ENCODE measurements at places on chromosomes 2 and 18.

DNA sequence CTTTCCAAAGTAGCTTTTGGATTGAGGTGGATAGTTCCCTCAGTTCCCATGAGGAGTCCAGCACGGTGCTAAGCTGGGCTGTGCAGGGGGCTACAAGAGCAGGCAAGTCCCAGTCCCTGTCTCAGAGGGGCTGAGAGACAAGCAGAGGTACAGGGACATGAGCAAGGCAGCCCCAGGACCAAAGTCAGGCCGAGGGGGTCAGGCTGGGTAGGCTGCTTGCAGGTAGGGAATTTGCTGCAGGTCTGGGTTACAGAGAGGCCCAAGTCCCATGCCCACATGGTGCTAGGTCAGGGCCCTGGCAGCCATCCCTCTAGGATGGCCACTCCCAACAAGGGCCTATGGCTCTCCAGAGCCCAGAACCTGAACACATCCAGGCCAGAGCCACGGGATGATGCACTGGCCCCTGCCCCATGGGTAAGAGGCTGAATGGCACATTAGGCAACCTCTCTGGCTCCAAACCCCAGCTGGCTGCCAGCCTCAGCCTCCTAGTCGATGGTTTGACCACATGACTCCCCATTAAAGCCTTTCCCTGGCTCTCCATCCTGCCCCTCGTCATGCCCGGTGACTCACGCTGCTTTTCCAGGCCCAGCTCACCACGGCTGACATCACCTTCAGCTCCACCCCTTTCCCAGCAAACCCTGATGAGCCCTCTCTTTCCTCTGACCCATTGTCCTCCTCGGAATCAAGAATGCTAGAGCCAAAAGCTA lies 83.7 kb downstream of the SDC1 start:
- H3K4me3 ChIP-seq, result no peak overlapping the region
- H3K27me3 ChIP-seq, result peaks cover 4% of the 10 kb centered on the region
- H3K4me1 ChIP-seq, result peaks cover 16% of the 10 kb centered on the region
- H3K27ac ChIP-seq, result no peak overlapping the region
- DNase-seq, result peak; percentile 47

DNA sequence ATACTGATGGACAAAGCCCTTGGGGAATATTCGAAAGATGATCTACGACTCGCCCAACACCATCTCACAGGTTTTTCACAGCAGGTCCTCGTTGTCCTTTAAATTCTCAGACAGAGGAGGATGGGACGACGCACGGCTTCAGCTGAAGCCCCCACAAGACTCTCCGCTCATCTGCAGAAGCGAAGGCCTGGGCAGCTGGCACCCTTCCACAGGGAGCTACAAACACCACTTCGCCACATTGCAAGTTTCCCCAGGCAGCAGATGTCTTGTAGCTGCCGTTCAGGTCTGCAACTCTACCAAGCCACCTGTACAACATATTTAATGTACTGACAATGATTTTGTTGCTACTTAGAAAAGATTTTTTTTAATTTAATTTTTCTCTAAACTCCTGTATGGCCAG lies 642.9 kb downstream of the ZEB2 start:
- no peaks in the 10 kb centered on the region for H3K36me3 ChIP-seq
- H3K4me1 ChIP-seq, result no peaks in the 10 kb centered on the region
- no peak overlapping the region for H3K4me3 ChIP-seq
- DNase-seq, result no peak
- no peak overlapping the region for H3K27ac ChIP-seq

DNA sequence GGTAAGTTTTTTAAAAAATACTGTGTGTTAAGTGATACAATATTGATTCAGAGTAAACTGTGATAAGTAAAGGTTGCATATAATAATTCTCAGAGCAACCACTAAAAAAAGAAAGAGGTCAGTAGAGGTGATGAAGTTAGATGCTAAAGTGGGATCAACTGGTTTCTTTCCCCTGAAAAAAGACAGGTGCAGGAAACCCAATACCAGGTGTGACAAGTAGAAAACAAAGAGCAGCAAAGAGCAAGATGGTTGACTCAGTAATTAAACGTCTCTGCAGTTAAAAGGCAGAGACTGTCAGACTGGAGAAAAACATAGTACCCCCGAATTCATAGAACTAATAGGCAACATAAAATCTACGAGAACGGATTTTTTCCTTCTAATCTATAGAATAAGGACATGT lies 128.3 kb downstream of the ATP9B start:
- H3K4me1 ChIP-seq, result no peaks in the 10 kb centered on the region
- H3K36me3 ChIP-seq, result 0 out of 3 replicates have a peak, but pooled peaks cover 3% of the 10 kb centered on the region
- no peak overlapping the region for H3K27ac ChIP-seq
- no peak overlapping the region for H3K4me3 ChIP-seq

GRCh38 chr2:175168564-175168945 lies 552 bp upstream of the ATF2 start:
- H3K4me1 ChIP-seq, result peaks cover 12% of the 10 kb centered on the region
- H3K27me3 ChIP-seq, result no peaks in the 10 kb centered on the region
- peak overlapping the region; percentile 69 for H3K4me3 ChIP-seq
- DNase-seq, result no peak
- peaks cover 10% of the 10 kb centered on the region for H3K36me3 ChIP-seq
- peak overlapping the region; percentile 82 for H3K27ac ChIP-seq

DNA sequence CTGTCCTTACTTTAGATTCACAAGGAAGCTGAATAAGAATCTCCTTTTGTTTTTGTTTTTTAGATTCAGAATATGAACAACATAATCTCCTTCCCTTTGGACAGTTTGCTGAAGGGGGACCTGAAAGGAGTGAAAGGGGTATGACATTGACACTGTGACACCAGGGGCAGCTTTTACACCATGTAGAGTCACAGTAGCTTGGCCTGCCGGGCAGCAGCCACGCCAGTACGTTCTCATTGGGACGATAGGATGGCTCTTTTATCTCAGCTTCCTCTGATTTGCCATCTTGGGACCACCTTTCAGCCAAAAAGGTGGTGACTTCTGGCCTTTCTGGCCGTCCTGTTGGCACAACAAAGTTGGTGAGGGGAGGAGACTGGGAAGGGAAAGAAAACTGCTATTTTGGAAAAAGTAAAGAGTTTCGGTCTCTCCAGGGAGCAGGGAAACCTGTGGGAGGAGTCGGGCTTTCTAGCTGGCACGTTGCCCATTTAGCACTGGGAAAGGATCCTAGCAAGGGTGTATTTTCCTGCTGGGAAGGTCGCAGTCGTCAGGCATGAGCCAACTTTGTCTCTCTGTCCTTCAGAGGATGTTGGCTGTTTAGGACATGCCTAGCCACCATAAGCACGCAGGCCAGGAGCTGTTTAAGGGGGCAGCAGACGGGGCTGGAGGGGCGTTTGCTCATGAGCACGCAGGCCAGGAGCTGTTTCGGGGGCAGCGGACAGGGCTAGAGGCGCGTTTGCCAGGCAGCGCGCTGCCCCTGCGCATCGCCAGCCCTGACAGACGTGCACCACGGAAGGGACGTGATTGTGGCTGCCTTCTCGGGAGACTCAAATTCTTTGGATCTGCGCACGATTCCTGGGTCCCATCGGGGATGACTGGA lies 104.6 kb downstream of the ITGB1BP1 start:
- H3K27ac ChIP-seq, result no peak overlapping the region
- no peak overlapping the region for H3K4me3 ChIP-seq
- peaks cover 41% of the 10 kb centered on the region for H3K27me3 ChIP-seq
- DNase-seq, result no peak
- no peaks in the 10 kb centered on the region for H3K36me3 ChIP-seq

DNA sequence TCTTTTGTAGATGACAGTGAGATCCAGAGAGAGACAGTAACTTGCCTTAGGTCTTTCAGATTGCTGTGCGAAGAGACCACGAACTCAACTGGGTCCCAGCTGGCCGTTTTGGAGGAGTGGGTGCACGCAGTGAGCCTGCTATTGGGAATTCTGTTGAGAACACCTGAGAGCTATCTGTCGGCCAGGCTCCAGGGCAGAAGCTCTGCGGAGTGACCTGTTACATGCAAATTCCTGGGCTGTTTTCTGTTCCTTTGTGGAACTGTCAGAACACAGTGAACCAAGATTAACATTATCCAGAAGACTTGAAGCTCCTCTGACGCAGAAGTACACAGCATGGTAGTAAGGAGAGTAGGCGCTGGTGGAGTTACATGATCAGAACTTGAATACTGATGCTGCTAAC lies 99.5 kb upstream of the LMAN1 start:
- no peak overlapping the region for H3K27ac ChIP-seq
- DNase-seq, result no peak
- H3K36me3 ChIP-seq, result no peaks in the 10 kb centered on the region
- no peak overlapping the region for H3K4me3 ChIP-seq
- H3K4me1 ChIP-seq, result no peaks in the 10 kb centered on the region
- peaks cover 13% of the 10 kb centered on the region for H3K27me3 ChIP-seq

DNA sequence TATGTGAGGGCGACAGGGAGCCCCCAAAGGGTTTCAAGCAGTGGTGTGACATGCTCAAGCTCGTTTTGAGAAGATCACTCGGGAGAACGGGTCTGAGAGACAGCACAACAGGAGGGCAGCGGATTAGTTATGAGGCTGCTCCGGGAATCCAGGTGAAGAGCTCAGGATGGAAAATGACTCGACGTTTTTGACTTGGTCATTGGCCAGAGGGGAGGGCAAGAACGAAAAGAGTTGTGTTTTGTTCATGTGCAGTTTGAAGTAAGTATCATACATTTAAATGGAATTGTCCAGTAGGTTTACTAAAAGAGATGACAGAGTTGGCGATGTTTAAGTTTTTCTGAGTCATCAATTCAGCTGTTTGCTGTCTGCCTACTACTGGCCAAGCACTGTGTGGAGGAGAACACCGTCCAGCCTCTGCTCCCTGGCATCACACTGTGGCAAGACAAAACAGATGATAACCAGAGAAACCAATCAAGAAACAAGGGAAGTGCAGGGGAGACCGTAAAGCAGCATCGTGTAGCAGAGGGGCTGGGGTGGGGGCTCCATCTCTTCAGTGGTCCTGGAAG lies 25.3 kb upstream of the ANXA4 start:
- H3K27ac ChIP-seq, result no peak overlapping the region
- H3K4me3 ChIP-seq, result no peak overlapping the region
- H3K4me1 ChIP-seq, result peaks cover 8% of the 10 kb centered on the region

DNA sequence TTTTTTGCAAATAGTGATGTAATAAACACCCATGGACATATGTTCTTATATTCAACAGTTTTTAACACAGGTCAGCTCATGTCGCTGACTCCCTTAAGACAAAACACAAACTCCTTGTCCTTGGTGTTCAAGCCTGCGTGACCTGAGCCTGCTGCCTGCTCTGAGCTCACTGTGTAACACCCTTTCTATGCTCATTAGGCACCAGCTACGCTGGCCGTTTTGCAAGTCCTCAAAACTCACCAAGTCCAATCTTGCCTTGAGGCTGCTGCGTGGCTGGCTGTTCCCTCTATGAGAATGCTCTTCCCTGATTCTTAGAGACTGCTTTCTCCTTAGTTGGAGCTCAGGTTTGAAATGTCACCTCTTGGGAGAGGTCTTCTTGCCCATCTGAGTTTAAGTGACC lies 100.5 kb upstream of the GLI2 start:
- H3K4me1 ChIP-seq, result no peaks in the 10 kb centered on the region
- H3K36me3 ChIP-seq, result no peaks in the 10 kb centered on the region
- DNase-seq, result no peak
- no peak overlapping the region for H3K27ac ChIP-seq
- H3K4me3 ChIP-seq, result no peak overlapping the region

DNA sequence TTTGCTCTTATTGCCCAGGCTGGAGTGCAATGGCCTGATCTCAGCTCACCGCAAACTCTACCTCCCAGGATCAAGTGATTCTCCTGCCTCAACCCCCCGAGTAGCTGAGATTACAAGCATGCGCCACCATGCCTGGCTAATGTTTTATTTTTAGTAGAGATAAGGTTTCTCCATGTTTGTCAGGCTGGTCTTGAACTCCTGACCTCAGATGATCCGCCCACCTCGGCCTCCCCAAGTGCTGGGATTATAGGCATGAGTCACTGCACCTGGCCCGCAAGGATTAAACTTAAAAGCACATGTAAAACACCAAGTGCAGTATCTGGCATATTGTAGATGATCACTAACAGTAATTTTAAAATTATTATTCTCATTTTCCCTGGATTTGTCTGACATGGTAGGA lies 72.9 kb downstream of the C1QL2 start:
- no peak overlapping the region for H3K27ac ChIP-seq
- DNase-seq, result no peak
- no peaks in the 10 kb centered on the region for H3K4me1 ChIP-seq
- no peak overlapping the region for H3K4me3 ChIP-seq
- no peaks in the 10 kb centered on the region for H3K36me3 ChIP-seq
- peaks cover 23% of the 10 kb centered on the region for H3K27me3 ChIP-seq
